A673 (cell line): ENCODE measurements at places on chromosomes 7 and 10.

DNA sequence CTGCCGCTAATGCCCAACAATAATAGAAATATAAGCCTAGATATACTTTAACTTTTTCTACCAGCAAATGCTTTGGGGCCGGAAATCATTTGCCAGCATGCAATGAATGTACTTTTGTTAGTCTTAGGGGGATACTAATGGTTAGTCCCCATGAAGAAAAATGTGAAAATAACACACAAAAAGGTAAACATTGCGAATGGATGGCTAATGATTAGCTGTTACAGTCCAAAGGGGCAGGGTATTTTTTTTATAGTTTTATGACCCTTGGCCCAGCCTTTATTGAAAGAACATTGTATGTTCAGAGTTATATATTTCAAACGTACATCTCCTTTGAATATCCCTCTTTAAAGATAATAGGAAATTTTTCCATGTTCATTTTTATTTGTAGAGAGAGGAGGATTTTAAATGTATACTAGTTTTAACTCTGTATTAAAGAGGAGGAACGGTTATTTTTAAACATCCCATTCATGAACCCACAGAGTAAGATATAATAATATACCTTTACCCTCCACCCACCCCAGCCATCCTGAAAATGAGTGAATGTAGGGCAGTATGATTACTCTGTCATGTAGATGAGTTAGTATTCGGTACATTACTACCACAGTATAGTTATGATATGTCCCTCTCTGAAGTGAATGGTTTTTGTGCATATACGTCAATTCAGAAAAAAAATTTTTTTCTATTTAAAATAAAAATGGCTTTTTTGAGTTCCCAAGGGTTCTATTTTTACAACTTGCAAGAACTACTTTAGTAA is 63.6 kb downstream of the ARID5B start:
- DNase-seq = no peak

DNA sequence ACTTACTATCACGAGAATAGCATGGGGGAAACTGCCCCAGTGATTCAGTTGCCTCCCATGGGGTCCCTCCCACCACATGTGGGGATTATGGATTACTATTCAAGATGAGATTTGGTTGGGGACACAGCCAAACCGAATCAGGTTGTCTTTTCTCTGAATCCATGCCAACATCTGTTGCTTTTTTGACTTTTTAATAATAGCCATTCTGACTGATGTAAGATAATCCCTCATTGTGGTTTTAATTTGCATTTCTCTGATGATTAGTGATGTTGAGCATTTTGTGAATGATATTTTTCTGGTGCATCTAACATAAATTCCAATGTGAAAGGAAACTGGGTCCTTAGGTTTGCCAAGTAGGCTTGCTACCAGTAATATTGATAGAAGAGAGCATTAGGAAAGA is 69.0 kb upstream of the ARHGAP21 start:
- DNase-seq = no peak

DNA sequence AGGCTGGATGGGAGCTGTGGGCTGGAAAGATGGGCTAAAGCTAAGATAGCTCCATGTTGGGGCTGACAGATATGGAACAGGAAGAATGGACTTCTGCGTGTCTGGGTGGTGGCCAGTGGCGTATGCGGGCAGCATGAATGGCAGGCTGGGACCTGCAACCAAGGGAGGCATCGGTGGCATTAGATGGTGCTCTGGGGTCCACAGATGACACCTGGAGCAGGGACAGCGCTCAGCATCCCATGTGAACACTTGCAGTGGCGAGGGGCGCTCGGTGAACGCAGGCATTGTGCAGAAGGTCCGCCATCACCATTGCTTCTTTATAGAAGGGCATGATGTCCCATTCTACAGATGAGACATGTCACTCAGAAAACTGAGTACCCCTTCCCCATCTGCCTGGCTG is 21.0 kb upstream of the SMARCD3 start:
- no peak for DNase-seq

DNA sequence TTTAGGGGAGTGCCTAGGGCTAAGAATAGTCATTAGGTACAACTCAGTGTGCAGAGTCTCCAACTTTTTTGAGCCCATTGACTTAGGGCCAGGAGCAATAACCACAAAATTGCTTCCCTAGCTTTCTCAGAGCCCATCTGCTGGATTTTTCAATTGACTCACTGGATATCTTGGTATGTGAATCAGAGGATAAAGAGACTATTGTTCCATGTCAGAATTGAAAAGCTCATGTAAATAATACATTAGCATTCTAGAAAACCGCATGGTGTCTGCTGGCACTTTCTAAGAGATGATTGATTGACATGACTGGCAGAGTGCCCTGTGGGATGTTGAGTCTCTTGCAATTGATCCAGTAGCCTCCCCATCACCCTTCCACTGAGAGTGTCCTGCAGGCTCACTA is 246.2 kb downstream of the CCDC7 start:
- DNase-seq = peak; percentile 87

DNA sequence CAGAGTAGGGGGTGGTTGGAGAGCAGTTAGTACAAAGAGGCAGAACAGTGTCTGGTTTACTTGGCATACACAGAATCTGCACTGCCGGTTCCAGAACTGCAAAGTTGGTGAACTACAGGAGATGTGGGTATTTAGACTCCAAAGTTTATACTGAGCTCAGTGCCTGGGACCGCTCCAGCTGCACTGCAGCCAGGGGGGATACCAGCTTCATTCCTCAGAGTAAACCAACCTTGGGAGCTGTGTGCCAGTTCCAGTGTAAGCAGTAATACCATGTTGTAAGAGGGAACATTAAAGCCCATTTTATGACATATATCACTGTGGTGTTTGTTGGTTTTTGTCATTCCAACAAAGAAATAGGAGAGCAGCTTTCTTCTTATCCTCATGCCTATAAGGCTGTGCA is 23.4 kb downstream of the LOXL4 start:
- no peak for DNase-seq

DNA sequence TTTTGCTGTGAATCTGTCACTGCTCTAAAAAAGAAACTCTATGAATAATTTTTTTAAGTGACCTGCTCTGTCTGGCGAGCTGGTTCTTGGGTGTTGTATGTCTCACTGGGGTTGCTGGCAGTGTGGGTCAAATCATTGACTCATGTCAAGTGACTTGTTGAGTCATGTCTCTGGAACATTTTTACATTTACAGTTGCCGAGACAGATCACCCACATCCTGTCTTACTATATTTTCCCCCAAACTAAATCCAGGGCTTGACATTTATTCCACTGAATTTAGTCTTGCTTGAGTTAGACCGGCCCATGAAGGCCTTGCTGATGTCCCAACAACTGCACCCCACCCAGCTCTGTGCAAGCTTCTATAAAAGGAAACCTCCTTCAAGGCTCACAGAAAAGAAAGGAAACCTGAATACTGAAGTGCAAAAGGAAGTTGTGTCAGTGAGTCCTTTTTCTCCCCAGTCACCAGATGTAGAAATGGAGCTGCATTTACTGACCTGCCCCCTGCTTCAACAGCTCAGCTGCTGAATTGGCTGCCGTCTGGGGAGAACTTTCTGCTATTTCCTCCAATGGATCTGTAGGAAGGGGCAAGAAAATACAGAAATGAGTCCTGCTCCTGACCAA is 290.3 kb downstream of the TNS3 start:
- DNase-seq = no peak

DNA sequence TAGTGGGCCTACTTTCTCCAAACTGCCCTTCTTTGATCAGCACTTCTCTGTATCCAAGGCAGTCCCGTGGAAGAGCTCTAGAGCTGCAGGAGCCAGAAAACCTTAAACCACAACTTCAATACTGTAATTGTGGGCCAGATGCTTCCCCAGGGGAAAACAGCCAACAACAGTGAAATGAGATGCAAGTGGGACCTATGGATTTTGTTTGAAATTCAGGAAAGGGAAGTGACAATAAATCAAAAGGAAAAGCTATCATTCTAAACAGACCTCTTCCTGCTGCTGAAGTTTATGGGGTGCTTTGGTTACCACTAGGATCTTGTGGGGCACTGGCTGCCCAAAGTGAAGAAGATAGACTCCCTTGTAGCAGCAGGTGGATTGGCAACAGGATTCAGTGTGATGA is 1031.7 kb downstream of the LRMDA start:
- peak; percentile 12 for DNase-seq

DNA sequence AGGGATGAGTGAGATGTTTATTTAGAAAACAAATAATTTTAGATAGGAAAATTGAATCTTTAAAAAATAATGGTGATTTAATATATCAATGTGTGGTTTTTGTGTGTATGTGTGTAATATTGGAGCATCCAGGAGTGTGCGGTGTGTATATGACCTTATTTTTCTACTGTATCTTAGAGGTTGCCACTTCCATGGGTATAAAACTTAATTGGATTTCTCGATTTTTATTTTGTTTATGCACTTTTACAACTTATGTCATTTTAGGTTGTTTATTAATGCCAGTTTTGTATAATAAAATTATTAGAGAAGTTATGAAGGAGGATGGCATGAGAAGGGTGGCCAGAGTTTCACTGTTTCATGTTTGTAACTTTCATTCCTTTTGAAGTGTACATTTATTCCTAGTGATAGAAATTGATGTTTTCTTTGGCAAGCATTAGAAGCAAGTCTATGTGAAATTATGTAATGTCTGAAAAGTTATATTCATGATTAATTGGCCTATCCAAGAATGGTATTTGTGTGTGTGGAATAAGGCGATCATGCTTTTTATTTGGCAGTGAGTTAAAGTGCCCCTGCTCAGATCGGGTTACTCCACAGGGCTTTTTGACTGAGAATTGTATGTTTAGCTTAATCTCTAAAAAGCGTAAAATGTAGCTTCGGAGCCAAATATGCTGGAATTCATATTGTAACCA is 110.3 kb downstream of the KAT6B start:
- no peak for DNase-seq

GRCh38 chr7:9453521-9453920 is 1020.1 kb downstream of the NXPH1 start:
- DNase-seq = no peak

GRCh38 chr7:102279537-102280400 is 6.9 kb upstream of the SH2B2 start:
- DNase-seq = peak; percentile 85

DNA sequence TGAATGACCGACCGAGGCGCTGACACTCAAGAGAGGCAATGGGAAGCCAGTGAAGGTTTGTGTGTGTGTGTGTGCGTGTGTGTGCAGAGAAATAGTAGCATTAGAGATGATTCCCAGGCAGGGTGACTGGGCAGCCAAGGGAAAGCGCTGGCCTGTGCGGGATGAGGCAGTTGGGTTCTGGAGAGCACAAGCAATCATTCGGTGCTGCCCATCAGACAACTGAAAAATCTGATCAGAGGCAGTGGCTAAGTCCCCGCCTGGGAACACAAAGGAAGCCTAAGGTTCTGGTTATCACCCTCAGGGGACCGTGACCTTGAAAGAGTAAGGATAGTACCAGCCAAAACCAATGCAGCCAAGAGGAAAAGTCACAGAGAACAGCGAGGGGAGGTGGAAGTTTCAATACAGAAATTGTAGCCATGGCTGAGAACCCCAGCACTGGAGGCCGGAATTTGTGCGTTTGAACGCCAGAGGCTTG is 868 bp upstream of the PDCD4 start:
- no peak for DNase-seq

GRCh38 chr7:50268990-50269389 is 35.5 kb upstream of the IKZF1 start:
- DNase-seq = no peak

GRCh38 chr10:110305767-110306451 is 1.2 kb upstream of the SMNDC1 start:
- DNase-seq = peak; percentile 87

- no peak for DNase-seq
These were observed 161.7 kb upstream of the TPK1 start for GRCh38 chr7:144997512-144997911.

DNA sequence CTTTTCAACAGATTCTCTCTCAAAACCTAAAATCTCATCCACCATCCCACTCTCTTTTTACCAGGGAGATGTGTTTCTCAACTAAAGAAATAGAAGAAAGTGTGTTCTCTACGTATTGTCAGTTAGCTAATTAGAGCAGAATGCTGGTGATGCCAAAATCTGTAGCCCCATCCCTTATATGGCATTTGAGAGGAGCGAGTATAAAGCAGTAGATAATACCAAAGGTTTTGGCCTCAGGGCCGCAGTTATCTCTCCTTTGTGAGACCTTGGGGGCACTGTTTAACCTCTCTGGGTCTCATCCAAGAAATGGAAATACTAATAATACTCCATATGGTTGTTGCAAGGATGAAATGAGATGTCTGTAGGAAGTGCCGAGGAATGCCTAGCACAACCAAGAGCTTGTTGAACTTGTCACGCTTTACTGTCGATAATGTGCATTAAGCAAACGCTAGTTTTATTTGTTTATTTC is 456 bp upstream of the DLD start:
- no peak for DNase-seq

GRCh38 chr7:151629713-151630272 is 110.1 kb upstream of the RHEB start:
- DNase-seq = no peak

DNA sequence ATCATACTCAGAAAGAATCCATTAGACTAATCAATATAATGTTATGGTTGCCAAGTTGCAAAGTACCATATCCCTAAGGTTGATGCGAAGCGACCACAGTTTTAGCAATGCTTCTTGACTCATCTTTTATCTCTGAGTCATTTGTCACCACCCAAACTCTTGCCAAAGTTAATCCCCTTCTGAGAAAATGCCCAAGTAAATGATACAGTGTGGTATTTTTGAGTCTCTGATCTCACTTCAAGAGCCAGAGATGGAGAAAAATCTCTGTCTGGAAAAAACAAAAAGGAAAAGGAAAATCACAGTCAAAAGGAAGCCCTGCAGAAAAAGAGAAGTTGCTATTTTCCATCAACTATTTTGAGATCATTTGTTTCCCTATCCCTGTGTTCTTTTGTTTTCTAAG is 26.7 kb upstream of the OTUD1 start:
- peak; percentile 26 for DNase-seq

GRCh38 chr7:150685219-150686029 is at the start of gene GIMAP2:
Gene GIMAP2, plus strand, starts transcription at chr7:150685706. Its CDS starts 1,354 bp downstream, at chr7:150687060.
- DNase-seq = peak; percentile 54

DNA sequence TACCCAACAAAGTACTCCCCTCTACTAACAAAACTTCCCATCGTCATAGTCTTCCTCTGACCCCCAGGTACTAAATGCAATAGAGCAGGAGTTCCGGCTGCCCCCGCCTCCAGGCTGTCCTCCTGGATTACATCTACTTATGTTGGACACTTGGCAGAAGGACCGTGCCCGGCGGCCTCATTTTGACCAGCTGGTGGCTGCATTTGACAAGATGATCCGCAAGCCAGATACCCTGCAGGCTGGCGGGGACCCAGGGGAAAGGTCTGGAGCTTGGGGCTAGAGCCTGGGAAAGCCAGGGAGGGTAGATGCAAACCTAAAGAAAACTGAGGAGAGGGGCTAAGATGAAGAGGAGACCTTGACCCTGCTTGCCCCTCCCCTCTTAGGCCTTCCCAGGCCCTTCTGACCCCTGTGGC is 15.3 kb downstream of the EPHB6 start:
- DNase-seq = no peak

DNA sequence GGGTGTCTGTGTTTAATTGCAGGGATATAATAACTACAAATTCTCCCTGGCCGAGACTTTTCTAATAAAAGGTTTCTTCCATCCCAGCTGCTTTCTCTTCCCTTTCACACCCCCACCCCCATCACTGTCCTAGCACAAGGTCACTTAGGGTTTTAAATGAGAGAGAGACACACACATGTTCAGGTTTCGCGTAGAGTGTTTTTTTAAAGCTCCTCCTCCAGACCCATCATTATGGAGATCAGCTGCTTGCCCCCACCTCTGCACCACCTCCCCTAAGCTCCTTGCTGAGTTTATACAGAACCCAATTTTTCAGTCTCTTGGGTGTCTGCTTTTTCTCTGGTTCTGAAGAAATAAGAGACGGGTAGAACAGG is 18.6 kb downstream of the LRMDA start:
- DNase-seq = no peak

GRCh38 chr10:88565072-88565471 is 18.0 kb downstream of the RNLS start:
- DNase-seq = peak; percentile 64

GRCh38 chr10:53638006-53638405 is 865.4 kb upstream of the MBL2 start:
- DNase-seq = no peak
